HL-60 (cell line): ENCODE measurements at places on chromosomes 12 and 14.
A peak's percentile ranks its signal among the peaks of the same experiment; 100 is the strongest.

GRCh38 chr12:2891240-2892053, 756 bp downstream of the TULP3 start:
- DNase-seq, result no peak

GRCh38 chr12:54956322-54956721, 28.2 kb downstream of the TESPA1 start:
- DNase-seq, result no peak

GRCh38 chr12:6118891-6119568, 5.4 kb downstream of the VWF start:
- no peak for DNase-seq

GRCh38 chr14:96801931-96802330, 4.7 kb downstream of the VRK1 start:
- no peak for DNase-seq

DNA sequence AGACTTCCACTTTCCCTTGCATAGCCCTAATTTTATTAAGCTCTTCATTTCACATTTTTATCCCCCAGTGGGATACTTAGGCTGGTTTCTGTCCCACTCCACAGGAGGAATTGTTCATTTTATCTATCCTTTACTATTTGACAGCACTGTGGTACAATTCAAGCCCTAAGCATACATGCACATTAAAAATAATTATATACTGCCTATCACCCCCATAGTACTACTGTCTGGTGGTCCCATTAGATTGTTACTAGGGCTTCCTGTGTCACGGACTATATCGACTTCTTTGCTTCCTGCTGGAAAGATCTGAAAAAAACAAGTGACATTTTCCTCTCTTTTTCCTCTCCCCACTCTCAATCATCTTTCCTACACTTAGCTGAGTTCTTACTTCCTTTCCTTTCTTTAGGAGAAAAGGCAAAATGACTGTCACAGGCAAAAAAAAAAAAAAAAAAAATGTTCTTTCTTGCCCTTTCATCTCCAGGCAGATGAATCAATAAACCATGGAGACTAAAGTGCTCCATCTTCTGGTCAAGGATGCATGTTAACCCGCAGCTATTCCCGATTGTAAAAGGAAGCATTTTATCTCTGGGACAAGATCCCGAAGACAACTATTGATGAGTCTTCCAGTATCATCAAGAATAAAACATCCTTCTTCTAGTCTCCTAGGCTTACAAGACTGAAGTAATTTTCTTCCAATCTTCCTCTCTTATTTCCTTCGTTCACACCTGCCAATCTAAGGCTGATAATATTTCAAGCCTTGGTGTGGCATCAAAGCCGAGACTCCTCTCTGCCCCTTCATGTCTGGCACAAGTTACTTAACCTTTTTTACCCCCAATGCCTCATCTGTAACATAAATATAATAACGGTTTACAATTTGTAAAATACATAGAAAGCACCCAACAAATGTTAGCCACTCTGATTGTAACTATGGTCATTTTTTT, 94.4 kb upstream of the PLEKHG7 start:
- DNase-seq, result peak; percentile 9

GRCh38 chr14:74155287-74155686, 70.5 kb downstream of the LIN52 start:
- DNase-seq, result no peak

- no peak for DNase-seq
Measured at GRCh38 chr14:20418501-20418909, 5.2 kb upstream of the TEP1 start.

DNA sequence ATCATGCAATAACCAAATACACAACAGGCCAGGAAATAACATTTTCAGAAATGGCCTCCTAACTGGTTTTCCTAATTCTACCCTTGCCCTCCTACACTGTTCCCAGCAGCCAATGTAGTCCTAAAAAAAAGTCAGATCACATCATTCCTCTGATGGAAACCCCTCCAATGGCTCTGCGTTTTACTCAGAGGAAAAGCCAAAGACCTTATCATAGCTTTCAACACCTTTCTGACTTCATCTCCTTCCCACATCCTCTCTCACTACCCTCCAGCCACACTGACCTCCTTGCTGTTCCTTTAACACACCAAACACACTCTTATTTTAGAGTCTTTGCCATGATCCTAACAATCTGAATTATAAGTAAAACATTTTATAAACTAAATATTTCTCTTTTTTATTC, 1.1 kb downstream of the MED6 start:
- no peak for DNase-seq

- no peak for DNase-seq
Measured at GRCh38 chr14:29486132-29486531, 441.5 kb downstream of the PRKD1 start.

- no peak for DNase-seq
Measured at GRCh38 chr14:22973217-22974032, 8.9 kb downstream of the AJUBA start.

- DNase-seq, result no peak
Measured at GRCh38 chr14:87799400-87799799, 193.6 kb downstream of the GALC start.

GRCh38 chr14:72519543-72519942, 374.4 kb downstream of the DPF3 start:
- DNase-seq, result no peak

- no peak for DNase-seq
Measured at GRCh38 chr12:70032076-70032475, 207.0 kb downstream of the MYRFL start.

DNA sequence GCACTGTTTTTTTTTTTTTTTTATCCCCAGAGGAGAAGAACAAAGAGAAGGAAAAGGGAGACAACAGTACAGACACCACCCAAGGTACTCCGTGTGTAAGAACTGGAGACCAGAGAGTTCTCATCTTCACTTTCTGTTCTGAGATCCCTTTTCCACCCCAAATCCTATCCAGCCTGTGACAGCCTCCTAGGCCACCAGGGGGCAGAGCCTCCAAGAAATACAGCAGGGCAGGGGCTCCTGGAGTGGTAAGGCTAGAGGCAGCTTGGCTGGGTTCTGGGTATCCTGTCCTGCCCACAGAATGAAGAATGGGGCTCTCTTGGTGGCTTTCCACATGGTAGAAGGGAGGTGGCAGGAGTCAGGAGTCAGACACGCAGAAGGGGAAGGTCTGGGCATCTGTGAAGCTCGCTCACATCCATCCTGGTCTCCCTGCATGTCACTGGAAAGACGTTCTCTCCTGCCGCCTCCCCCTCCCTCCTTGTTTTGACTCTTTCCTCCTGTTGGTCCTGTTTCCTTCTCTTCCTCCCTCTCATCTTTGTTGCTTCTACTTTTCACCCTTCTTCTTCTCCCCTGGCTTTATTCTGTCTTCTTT, 12.0 kb downstream of the CLSTN3 start:
- no peak for DNase-seq

- DNase-seq, result no peak
Measured at GRCh38 chr12:108819920-108820706, 37.3 kb downstream of the SSH1 start.

GRCh38 chr12:6177642-6178358, 22.4 kb upstream of the CD9 start:
- DNase-seq, result no peak

DNA sequence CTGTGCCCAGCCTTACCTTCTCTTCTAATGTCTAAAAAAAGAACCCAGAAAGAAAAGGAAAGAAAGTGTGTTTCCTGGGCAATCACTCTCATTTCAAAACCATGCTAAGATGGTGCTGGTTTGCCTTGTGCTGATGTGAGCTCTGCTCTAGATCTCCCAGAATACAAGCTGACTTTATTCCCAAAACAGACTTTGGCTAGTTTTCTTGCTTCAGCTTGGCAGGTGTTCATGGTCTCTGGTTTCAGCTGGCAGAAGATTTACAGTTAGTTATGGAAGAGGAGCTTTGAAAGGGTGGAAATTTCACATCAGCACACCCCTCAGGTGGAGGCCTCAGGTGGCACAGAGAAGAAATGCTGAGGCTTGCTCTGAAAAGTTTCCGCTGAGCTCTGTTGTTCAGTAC, 34.4 kb downstream of the PPP1R36 start:
- no peak for DNase-seq

DNA sequence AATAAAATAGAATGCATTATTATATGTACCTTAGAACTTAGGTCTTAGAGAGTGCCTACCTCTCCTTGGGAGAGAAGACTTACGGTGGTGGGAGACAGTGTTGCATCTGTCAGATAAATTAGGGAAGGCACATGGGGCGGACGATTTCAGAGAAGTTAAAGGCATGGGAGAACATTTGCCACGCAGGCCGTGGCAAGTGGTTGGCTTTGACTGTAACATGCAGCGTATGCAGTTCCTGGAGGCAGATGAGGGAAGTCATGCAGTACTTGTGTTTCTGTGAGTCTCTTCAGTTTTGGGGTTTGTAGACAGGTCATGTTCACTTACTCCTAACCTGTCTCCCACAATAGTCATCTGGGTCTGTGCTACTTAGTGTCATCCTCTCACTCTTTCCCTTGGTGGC, 43.6 kb downstream of the ETV6 start:
- no peak for DNase-seq

DNA sequence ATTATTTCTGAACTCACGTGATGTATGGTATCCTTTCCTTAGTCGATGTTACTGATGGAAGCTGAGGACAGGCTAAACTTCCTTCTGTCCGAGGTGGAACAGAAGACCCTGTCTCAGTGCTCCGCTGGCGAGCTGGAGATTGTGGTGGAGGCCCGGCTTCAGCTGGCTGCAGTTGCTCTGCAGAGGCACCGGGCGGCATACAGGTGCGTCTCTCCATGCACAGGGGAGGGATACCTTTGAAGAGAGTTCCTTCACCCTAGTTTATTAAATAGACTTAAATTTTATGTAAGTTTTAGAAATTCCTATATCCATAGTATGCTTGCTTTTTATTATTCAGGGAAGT, 186.7 kb upstream of the NEDD1 start:
- DNase-seq, result peak; percentile 26

DNA sequence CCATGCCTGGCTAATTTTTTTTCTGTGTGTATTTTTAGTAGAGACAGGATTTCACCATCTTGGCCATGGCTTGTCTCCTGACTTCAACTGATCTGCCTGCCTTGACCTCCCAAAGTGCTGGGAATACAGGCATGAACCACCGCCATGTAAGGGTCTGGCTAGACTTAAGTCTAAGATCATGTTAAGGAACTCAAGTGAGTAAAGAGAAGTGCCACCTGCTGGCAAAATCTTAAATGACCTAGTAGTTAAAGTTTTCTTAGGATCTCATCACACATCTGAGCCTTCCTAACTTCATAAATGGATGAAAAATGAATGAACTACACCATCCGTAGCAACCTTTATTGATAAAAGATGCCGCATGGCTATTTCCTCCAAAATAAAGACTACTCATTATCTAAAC, 1.7 kb upstream of the C12orf56 start:
- peak; percentile 17 for DNase-seq

DNA sequence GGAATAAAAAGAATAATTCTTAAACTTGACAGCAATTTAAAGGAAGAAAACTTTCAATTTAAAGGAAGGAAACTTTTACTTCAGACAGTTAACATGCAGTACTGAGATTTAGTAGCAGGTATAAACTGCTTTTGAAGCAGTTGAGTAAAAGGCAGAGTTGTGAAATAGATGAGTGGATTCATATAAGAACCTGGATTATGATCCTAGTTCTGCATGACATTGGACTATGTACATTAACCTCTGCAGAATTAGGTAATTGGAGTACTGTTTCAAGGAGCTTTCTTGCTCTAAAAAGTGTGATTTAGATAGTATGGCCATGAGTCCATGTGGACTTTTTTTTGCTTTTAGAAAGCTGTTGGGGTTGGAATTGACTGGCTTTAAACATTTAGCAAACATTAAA, 29.7 kb downstream of the ATP2A2 start:
- no peak for DNase-seq

- no peak for DNase-seq
Measured at GRCh38 chr14:100723135-100723829, 3.4 kb upstream of the DLK1 start.

DNA sequence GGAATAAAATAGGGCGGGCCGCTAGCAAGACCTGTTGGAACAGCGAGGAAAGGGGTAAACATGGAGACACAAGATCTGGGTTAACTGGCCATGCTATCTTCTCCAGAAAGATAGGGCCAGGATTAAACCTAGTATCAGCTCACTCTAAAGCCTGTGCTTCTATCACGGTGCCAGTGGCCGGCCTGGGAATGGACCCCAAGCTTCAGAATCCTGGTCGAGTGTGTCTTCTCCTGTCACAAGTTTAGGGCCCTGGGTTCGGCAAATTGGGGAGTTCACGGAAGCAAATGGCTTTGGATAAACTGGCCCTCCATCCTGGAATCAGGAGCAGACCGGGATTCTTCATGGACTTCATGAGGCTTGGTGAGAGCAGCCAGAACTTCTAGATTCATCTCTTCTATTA, 82.2 kb downstream of the LGMN start:
- DNase-seq, result no peak

GRCh38 chr12:34398706-34399630, 376.7 kb downstream of the ALG10 start:
- no peak for DNase-seq

DNA sequence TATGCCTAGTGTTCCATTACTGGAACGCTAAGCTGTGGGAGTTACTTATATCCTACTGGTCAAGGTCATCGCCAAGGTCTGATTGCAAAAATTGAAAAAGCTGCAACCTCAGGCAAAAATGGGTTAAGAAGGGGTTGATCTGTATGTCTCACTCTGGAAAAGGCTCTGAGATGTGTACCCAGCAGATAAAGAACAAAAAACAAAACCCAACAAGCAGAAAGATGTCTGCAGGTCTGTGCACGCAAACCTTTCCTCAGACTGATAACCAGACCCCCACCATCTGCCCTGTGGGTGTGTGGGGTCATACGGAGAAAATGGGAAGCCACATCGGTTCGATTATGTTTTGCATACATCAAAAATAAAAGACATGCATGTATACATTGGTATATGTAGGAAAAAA, 56.4 kb downstream of the TESC start:
- DNase-seq, result no peak

- DNase-seq, result peak; percentile 96
Measured at GRCh38 chr14:24329736-24330135, 5.1 kb downstream of the ADCY4 start.

- peak; percentile 22 for DNase-seq
Measured at GRCh38 chr12:7667125-7667524, 1.4 kb upstream of the APOBEC1 start.

DNA sequence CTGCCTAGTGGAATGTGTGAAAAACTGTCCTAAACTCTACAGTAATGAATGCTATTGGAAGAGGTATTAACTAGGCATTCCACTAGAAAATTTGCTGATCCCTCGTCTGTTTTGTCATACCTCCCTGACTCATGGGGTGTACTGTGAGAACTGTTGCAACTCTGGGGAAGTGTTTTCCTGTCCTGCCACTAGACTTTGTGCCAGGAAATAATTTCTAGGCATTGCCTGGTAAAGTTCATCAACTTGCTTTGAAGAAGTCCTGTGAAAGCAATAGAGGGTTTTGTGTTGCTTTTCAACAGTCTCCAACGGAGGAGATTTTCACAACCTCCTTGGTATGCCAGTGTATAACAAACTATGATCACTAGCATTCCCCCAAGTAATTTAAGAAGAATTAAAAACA, 139.9 kb downstream of the AKAP6 start:
- DNase-seq, result no peak

DNA sequence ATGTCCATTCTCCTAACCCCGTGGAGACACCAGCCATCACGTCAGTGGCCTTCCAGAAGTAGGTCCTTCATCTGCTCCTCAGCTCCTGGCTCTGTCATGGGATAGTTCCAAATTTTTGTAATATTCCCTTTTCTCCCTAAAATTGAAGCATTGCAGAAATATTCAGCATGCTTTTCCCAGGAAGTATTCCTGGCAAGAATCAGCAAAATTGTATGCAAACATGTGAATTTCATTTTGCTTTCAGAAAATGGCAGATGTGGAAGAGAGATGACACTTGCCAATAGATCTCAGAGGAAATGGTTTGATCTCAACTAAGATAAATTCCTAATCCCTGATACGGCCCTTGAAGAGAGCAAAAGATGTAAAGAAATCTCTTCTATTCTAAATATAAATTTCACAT, 298.9 kb downstream of the ITPR2 start:
- no peak for DNase-seq
